Renal cortical epithelial cell (primary cell): ENCODE measurements at places on chromosomes 1 and 21. TPM values are rescaled to one million over a fixed set of nuclear protein-coding genes. Genes with fewer than 3 reads are reported as not detected.

DNA sequence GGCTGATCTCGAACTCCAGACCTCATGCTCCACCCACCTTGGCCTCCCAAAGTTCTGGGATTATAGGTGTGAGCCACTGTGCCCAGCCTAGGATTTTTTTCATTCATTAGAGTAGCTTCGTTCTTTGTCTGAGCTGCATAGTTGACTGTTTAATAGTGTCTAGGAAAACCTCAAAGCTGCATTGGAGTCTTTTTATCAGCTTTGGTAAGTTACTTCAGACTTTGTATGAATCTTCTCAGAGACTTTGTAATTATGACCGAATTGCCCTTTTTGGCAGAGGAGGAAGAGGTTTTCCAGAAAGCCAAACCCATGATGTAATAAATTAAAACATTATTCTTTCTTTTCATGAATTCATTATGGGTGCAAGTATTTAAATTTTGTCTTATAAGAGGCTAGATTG, 5.1 kb downstream of the DNAJB4 start:
- DNase-seq = no peak

GRCh38 chr1:147722124-147722523, 38.3 kb downstream of the GJA5 start:
- no peak for DNase-seq

The FAM78B gene
- 0.25 TPM in 1 of 2 replicates, not detected in the other for total RNA-seq

The LYPD8 gene
- 2.6 and 4.3 TPM in 2 replicates for total RNA-seq

The LMX1A gene
- total RNA-seq = not detected in 2 replicates
